ENCODE measurements at places on chromosomes 3 and 15. TPM values are rescaled to one million over a fixed set of nuclear protein-coding genes. Genes with fewer than 3 reads are reported as not detected.

RETNLB gene
- not detected for total RNA-seq

UNC13C gene
- 2.7 TPM for total RNA-seq

DNA sequence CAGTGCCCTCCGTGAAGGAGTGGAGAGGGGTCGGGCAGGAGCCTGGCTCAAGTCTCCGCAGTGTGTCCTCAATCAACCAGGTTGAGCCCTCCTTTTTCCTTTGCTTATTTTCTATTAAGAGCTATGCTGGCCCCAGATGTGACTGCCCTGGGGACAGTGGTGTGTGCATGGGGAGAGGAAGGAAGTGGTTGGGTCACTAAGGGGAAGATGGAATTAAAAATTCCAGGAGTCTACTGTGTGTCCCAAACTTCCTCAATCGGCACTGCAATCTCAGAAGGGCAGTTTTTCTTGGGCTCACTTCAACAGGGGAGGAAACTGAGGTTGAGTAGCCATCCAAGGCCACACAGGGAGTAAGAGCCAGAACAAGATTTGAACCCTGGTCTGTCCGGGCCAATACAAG, 13.7 kb upstream of the GRIP2 start:
- DNase-seq: no peak

DNA sequence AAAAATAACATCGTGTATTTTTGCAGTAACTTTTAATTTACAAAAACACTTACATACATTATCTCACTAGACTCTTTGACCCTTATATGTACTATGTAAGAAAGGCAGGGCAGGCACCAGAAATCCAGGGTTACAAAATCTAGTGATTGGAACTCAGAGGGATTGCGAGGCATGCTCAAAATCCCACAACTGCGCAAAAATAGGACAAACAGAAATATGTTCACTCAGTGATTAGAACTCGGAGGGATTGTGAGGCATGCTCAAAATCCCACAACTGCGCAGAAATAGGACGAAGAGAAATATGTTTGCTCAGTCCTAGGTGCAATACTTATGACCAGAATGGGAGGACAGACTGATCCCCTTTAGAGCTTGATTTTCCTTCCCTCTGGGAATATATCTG, 79.2 kb upstream of the TGFBR2 start:
- DNase-seq: no peak

DNA sequence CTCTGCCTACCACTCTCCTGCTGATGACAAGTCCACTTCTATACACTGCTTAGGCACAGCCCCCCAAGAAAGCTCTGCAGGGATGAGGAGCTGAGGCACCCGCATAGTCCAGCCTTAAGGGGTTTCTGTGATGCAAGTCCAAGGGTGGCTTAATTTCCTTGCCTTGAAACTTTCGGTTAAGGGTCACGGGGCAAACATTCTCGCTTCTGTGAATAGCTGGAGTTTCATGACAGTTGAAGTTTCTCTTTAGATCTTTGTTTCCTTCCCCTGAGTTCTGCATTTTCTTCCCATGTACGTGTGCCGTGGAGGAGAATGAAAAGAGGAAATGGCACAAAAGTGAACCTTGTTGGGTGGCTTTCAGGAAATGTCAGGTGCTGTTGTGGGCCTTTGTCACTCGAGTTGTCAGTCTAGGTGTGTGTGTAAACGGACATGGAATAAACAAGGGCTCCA, 7.0 kb downstream of the GPR160 start:
- DNase-seq: no peak

GCNT3 gene
- not detected for total RNA-seq

- no peak for DNase-seq
Measured at GRCh38 chr3:339351-339750, 142.8 kb downstream of the CHL1 start.

EPHB1 gene
- 1.3 TPM for total RNA-seq

GRCh38 chr3:185504636-185505035, 5.8 kb upstream of the TMEM41A start:
- no peak for DNase-seq

RBP2 gene
- not detected for total RNA-seq
